ENCODE measurements at places on chromosomes 12 and 14.

DNA sequence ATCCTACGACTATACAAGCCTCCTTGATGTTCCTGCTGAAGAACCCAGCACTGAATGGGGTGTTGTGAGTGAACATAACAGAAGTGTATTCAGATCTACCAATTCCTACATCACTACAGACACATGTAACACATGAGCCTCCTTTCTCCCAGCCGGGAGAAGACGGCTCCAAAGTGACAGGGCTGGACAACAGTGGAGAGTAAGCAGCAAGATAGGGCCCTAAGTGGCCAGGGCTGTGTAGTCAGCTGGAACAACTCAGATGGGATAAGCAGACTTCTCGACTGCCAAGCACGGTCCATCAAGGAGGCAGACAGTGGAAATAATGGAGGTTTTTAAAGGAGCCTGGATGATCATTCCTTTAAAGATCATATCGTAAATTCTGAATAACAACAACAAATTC, 73.5 kb downstream of the TTC7B start:
- DNase-seq: no peak

GRCh38 chr14:59570122-59570521, 6.5 kb downstream of the CCDC175 start:
- no peak for DNase-seq

- DNase-seq: no peak
These were observed 416.0 kb downstream of the LRIG3 start for GRCh38 chr12:58504143-58504938.

GRCh38 chr12:42564556-42564955, 25.0 kb downstream of the PRICKLE1 start:
- no peak for DNase-seq

DNA sequence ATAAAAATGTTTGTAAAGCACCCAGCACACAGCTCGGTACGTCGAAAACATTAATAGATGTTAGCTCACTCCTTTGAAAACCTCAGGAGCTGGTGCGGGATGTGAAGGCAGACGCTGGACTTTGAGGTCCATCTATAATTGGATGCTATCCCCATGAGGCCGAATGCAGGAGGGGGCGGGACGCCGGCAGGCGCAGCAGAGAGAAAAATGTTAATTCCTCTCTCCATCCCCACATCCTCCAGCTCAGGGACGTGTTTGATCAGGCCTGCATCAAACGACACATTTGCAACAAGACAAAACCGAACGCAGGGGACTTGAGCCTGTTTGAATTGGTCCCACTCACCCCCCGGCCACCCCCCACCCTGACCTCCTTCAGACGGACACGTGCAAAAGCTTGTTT, 231.0 kb downstream of the RBM19 start:
- no peak for DNase-seq

DNA sequence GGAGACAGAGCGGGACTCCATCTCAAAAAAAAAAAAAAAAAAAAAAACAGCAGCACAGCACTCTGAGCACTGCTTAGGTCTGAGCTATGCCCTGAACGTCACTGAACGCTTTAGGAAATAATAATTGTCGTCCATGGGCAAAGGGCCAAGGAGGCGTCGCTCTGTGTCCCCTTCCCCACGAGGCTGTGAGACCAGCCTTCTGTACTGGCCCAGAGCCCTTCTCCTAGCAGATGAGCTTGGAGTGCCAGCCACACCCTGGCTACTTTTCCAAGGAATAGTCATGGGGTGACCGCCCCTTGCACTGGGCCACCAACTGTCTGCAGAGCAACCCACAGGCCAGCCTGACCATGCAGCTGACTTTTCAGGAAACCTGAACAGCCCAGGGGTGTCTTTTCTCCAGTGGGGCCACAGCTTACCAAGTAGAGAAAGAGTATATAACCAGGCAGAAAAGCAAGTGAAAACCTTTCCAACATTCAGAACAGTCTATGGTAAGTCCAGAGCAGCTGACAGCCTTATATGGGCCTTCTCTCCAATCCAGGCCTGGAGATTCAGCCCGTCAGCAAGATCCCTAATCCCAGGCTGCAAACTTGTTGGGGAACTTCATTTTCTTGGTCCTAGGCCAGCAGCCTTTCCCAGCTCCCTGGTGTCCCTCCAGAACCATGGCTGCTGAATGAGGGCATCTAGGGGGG, 28.5 kb downstream of the CD9 start:
- DNase-seq: no peak

GRCh38 chr12:27818401-27818918, 38.4 kb upstream of the MANSC4 start:
- DNase-seq: no peak

- no peak for DNase-seq
These were observed 268.1 kb downstream of the EGLN3 start for GRCh38 chr14:33682760-33683159.

DNA sequence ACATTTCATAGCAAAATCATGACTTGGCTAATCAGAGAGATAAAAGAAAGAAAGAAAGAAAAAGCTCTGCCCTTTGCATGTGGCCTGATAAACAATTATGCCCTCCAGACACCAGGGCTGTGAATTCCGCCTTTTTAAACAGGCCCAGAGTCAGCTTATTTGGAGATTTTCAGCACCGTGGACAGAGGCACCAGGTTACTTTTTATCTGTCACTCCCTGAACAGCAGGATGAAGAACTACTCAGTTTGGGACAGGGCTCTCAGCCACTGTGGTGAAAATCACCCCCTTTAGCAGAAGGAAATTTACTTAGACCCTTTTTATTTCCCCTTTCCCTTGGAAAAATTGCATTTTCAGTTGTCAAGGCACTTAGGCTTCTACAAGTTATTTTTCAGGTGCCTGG, 359.9 kb downstream of the NRXN3 start:
- DNase-seq: no peak

- peak; percentile 39 for DNase-seq
These were observed 9.4 kb downstream of the DEGS2 start for GRCh38 chr14:100149851-100150611.

DNA sequence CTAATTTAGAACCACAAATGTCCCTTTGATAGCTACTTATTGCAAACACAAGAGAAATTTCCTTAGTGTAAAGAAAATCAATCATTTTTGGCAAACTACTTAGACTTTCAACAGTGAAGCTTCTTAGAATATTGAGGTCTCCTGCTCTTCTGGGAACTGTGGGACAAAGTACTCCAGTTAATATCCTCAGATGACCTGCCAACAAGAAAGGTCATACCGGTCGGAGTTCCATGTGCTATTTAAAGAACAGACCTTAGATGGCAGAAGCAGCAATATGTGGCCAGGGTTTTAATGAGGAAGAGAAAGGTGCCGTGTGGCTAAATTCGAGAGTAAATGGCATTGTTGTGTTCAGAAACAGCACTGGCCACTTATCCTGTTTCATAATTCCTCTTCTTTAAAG, 114.7 kb upstream of the AMIGO2 start:
- no peak for DNase-seq

GRCh38 chr12:12714276-12715021, 2.7 kb upstream of the CDKN1B start:
- DNase-seq: peak; percentile 67

- no peak for DNase-seq
These were observed 3.3 kb upstream of the POP5 start for GRCh38 chr12:120584343-120585149.

- DNase-seq: no peak
These were observed 323.6 kb downstream of the ZFP36L1 start for GRCh38 chr14:68469208-68469713.
